NCI-H1436 treated with DMSO at 0.1 percent for 48 hours (cell line): ENCODE measurements at places on chromosomes 2 and 18.
A peak's percentile ranks its signal among the peaks of the same experiment; 100 is the strongest.

- no peak for DNase-seq
These were observed 79.2 kb upstream of the ST8SIA3 start for GRCh38 chr18:57273194-57273593.

DNA sequence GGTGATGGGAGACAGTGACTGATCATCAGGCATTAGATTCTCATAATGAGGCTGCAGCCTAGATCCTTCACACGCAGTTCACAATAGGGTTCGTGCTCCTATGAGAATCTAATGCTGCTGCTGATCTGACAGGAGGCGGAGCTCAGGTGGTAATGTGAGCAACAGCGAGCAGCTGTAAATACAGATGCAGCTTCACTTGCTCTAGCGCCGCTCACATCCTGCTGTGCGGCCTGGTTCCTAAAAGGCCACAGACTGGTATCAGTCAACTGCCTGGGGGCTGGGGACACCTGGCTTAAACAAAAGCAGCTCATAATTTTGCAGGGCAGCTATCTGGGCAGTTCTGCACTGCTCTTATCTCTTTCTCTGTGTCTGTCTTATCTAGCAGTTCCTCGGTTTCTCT, 20.4 kb upstream of the CD226 start:
- DNase-seq: no peak

- DNase-seq: peak; percentile 24
These were observed 15.2 kb downstream of the OTOF start for GRCh38 chr2:26462511-26463243.

- no peak for DNase-seq
These were observed 621 bp upstream of the KCNS3 start for GRCh38 chr2:17877811-17878280.

- no peak for DNase-seq
These were observed 260.6 kb downstream of the TWIST2 start for GRCh38 chr2:239108459-239108858.

GRCh38 chr2:239790721-239791120, 234.4 kb downstream of the NDUFA10 start:
- DNase-seq: no peak

DNA sequence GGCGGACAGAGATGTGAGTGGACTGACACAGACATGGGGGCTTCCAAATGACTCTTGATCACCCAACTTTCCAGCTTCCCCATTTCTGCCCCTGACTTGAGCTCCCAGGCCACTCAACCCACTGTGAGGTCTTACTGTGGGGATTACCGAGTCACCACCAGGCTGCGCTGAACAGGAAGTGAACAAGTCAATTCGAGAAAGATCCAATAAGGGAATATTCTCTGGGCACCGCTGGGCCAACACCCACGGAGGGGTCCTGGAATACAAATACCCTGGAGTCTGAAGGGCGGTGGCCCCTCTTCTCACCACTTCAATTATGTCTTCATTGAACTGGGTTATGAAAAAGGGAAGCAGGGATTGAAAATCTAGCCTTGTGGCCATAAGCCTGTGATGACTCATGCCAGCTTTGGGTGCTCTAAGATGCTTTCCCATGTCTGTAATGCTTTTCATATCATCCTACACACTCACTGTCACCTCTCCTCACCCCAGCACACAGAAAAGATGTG, 37.7 kb downstream of the BCL11A start:
- no peak for DNase-seq

DNA sequence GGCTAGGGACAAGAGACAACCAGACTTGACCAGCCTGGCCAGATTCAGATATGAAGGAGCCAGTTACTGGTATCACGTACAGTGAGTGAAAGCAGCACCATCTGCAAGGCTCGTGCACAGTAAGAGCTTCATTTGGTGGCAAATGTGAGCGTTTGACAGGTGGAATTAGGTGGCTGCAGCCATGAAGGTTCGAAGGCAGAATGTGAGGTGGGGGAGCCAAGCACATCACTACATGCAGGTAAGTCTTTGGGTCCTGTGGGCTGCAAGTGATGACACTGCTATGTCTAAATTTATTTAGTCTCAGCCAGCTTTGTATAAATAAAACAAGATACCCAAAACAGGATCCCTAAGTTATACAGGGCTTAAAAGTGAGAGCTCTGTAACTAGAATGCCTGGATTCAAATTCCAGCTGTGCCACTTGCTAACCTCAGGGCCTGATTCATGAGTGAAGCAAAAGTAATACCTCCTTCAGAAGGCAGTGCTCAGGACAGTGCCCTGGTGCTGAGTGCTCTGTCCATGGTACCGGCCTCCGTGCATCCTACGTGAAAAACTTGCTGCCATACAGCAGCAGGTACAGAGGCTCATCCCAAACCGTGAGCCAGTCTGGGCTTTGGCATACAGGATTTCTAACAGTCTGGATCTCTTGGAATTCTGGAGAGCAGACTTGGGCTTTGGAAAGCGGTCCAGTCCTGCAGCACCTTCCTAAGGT, 18.6 kb downstream of the DDX18 start:
- DNase-seq: no peak

DNA sequence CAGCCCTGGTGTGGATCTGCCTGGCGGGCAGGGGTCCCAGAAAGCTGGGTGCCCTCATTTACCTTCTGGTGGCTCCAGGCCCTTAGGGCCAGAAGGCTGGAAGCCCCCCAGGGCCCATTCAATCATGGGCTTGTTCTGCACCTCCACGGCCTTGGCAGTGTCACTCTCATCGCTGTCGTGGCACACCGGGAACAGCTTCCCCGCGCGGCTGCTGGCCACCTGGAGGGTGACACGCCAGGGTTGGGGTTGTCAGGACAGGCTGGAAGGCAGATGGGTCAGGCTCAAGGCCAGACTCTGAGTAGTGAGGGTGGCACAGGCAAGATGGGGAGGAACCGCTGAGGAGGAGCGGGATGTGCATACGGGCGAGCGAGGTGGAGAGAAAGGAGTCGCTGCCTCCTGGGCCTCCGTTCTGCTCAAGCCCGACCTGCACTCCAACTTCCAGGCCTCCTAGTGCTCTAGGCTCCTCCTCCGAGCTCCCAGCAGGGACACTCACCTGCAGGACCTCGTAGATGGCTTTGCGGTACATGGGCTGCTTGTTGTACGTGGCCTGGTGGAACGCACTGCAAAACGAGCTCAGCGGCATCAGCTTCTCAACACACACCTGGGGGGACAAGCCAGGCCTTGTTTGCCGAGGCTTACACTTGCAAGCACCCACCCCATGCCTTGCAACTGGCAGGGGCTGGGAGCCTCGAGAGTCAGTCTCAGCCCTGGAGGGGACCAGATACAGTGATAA, 78.3 kb upstream of the POMC start:
- no peak for DNase-seq

GRCh38 chr2:28317390-28317789, 75.3 kb upstream of the FOSL2 start:
- no peak for DNase-seq

DNA sequence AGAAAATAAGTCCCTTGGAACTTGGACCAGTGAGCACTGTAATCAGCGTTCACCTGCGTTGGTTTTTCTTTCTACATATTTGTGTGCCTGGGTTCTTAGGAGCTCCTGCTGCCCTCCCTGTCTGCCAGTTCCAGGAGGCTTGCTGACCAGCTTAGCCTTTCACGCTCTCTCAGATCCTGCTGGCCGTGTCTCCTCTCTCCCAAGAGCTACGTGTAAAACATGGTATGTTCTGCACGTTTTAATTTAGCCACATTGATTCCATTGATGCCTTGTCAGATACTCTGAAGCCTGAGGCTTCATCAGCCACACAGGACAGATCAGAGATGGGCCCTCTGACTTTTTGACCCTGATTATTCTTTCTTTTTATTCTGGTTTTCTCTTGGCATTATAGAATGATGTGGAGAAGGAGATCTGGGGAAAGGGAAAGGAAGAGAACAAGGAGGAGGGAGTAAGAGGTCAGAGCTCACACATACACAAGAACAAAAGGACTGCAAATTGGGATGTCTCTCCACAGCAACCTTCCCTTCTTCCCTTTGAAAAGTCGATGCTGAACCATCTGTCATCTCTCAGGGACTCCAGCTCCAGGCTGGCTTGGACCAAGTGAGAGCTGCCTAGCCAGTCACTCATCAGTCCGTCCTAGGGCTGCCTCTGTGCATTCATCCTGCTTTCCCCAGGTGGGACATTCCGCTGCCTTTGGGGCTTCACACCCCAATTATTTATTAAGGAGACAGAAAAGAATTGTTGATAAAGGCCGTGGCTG, 152.8 kb downstream of the PIK3C3 start:
- no peak for DNase-seq

DNA sequence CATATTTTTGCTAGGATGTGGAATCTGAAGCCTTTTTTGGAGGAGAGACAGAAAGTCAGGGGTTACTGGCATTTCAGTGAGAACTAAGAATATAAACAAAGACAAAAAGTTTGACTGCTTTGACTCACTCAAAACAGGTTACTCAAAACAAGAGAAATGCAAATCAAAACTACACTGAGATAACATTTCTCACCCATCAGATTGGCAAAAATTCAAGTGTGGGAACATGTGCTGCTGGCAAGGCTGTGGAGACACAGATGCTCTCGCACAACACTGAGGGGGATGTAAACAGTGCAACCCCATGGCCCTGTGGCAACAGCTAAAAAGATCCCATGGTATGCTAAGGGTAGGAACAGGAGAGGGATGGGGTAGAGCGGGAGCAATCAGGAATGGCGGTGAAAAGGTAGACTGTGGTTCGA, 86.6 kb downstream of the DTNB start:
- no peak for DNase-seq

DNA sequence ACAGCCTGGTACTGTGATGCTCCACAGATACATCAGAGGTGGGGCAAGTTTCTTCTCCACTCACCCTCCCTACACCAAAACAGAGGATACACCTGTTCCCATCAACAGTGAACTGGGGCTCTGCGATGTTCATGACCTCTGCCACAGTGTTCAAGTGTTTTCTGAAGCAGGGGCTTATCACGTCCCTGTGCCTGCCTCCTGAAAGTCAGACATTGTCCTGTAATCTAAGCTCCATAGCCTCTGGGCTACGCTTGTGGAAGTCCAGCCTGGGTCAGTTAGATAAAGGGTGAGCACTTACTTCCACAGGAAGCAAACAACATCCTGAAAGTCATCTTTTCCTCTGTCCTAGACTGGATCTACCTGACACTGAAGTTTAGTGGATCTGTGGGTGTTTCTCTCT, 20.2 kb upstream of the MRO start:
- DNase-seq: no peak

- no peak for DNase-seq
These were observed 46.4 kb downstream of the TCF4 start for GRCh38 chr18:55541571-55541970.

DNA sequence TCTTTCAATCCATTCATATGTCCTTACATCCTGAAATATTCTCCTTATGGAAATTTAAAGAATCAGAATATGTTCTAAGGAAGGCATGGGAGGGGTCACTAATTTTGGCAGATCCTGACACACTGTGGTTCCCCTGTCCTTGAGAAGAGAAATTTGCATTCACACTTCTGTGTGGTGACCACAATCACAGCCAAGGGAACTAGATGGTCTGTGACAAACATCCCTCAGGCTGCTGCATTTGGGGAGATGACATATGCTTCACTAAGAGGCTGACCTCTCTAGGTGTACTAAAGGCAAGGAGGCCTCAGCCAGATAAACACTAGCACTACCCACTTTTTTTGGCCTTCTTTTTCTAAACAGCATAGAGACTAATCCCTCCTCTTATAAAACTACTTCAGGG, 129.6 kb downstream of the MREG start:
- DNase-seq: no peak

DNA sequence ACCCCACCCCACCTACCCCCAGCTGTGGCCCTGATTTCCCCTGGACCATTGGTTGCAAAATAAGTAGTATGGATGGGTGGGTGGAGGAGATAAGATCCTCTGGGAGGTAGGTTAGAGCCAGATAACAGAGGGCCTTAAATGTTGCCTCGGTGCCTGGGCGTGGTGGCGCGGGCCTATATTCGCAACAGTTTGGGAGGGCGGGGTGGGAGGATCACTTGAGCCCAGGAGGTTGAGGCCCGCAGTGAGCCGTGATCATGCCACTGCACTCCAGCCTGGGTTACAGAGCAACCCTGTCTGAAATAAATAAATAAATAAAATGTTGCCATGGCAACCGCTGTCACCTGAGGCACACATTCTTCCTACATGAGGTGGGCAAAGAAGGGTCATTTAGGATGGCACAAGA, 103.3 kb upstream of the GATA6 start:
- DNase-seq: no peak

DNA sequence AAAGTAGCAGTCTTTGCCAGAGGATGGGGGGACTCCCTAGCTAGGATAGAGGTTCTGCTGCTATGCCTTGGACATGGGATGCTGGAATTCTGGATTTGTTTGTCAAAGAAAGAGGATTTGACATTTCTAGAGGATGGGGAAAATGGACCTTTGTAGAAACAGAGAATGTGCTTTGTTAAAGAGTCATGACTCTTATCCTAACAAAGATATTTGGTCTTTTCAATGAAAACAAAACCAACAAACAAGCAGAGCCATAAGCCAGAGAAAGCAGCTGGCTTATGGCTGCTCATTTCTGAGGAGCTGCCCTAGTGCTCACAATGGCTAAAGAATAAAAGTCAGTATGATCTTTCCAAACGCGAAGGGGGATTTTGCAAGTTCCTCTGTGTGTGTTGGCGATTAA, 40.8 kb upstream of the MAPRE2 start:
- no peak for DNase-seq

DNA sequence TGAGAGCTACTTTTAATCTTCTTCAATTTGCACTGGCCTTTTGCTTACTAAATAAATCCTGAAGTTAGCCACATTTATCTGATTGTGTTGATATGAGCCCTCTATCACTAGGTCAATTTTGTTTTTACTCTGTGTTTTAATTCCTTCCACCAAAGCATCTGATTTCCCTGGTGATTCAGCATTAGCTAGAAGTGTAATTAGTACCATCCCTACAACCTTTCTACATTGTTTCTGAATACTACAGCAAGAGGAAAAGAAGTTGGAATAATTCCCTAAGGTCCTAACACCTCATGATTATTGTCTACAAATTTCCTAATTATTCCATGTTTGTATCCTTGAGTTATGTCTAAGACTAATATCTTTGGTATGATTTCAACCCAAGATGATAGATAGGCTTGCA, 1093.6 kb downstream of the SUCLG1 start:
- no peak for DNase-seq

DNA sequence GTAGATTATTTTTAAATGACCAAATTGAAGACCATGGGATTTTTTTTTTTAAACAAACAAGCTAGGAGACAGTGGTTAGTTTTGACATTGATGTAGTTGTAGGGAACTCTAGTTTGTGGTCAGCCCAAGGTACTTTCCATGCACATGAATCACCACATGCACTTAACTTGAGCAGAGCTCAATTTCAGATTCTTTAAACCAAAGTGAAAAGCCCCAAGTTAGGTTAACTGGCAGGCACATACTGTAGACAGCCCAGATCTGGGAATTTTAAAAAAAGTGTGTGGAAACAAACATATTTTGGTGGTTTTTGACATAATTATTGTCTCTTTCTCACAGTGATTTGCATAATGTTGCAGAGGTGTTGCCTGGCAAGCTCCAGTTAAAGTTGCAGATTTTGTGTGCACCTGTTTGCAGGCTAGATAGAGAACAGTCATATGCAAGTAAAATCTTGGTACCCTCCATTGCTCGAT, 88.4 kb downstream of the BCL2L11 start:
- no peak for DNase-seq

GRCh38 chr2:108974674-108975073, 14.3 kb downstream of the EDAR start:
- DNase-seq: no peak
